ENCODE measurements at places on chromosomes 16 and 17. TPM values are rescaled to one million over a fixed set of nuclear protein-coding genes. Genes with fewer than 3 reads are reported as not detected.

Gene RTN4RL1
- total RNA-seq, result 7.9 TPM

GRCh38 chr16:4891886-4892216, 44.6 kb downstream of the UBN1 start:
- H3K4me3 ChIP-seq, result no peak overlapping the region
- H3K36me3 ChIP-seq, result peaks cover 4% of the 10 kb centered on the region
- no peaks in the 10 kb centered on the region for H3K4me1 ChIP-seq
- H3K27ac ChIP-seq, result no peak overlapping the region
- H3K27me3 ChIP-seq, result no peaks in the 10 kb centered on the region

Gene ZNF750
- not detected for total RNA-seq

DNA sequence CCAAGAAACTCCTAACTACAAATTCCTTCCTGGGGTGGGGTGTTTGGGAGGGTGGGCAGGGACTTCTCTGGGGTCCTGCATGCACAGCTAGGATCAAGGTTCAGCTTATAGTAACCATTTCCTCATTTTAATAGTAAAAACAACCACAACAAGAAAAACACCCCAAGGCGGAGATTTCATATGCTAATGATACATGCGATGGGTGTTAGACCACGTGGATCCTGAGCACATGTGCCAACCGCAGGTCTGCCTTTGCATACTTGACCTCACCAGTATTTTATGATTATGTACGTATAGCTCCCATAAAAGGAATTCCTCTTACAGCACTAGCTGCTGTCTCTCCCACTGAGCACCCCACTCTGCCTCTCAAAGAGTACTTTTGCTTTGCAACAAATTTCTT, 1.9 kb downstream of the KRTAP4-11 start:
- no peak for DNase-seq
- no peaks in the 10 kb centered on the region for H3K27me3 ChIP-seq
- H3K27ac ChIP-seq, result no peak overlapping the region
- H3K4me3 ChIP-seq, result no peak overlapping the region
- peaks cover 10% of the 10 kb centered on the region for H3K4me1 ChIP-seq

Gene ABCC3
- total RNA-seq, result 50.2 TPM

DNA sequence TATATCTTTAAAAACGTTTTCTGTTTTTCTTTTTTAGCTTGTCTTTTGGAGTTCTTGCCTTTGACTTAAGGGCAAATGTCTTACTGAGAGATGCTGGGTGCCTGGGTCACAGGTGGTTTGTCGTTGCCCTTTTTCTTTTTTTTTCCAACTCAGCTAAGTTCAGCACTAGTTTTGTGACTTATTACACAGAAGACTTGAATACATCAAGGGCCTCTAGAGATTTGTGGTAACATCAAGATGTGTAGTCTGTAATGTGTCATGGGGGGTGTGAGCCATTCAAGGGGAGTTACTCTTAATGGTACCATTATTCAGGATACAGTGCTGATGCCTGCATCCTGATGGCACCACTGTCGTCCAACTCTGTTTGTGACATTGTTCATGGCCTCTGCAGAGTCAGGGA, 95.1 kb downstream of the PRKCA start:
- H3K27ac ChIP-seq, result no peak overlapping the region
- no peak overlapping the region for H3K4me3 ChIP-seq
- no peak for DNase-seq

Gene PERCC1
- total RNA-seq, result not detected

Measured in PC-3 (cell line).